Activated T-cell treated with anti-CD3 and anti-CD28 coated beads, Interleukin-2, amount 50 U/mL, for 72 hours (primary cell): ENCODE measurements at places on chromosomes 4 and X. TPM values are rescaled to one million over a fixed set of nuclear protein-coding genes. Genes with fewer than 3 reads are reported as not detected.

The DIAPH2 gene
- 10.6 TPM for total RNA-seq

The UGT2B17 gene
- total RNA-seq, result not detected

The GLA gene
- 43.7 TPM for total RNA-seq

The PRSS48 gene
- total RNA-seq, result not detected

The MAGEA11 gene
- not detected for total RNA-seq

The BEX5 gene
- total RNA-seq, result 5.8 TPM

The DUSP21 gene
- total RNA-seq, result not detected

The HTN3 gene
- total RNA-seq, result not detected

The FTSJ1 gene
- 68.7 TPM for total RNA-seq

The HHIP gene
- 0.48 TPM for total RNA-seq

The SHROOM3 gene
- 0.10 TPM for total RNA-seq

The EMD gene
- total RNA-seq, result 91.0 TPM

The SPOCK3 gene
- not detected for total RNA-seq

The MAGEC1 gene
- not detected for total RNA-seq

The NXF2B gene
- not detected for total RNA-seq

The CWH43 gene
- not detected for total RNA-seq

The PPBP gene
- total RNA-seq, result not detected

The GPR78 gene
- total RNA-seq, result not detected

The UCHL1 gene
- 2.5 TPM for total RNA-seq

The UGT2B15 gene
- not detected for total RNA-seq

The PARM1 gene
- 0.19 TPM for total RNA-seq

The GAGE2A gene
- not detected for total RNA-seq

The ZBED1 gene
- 24.5 TPM for total RNA-seq

The HTR2C gene
- not detected for total RNA-seq
